ENCODE measurements at places on chromosomes 13 and 19. TPM values are rescaled to one million over a fixed set of nuclear protein-coding genes. Genes with fewer than 3 reads are reported as not detected.

The GSX1 gene
- not detected for total RNA-seq

The RDH8 gene
- not detected for total RNA-seq

The MTRF1 gene
- total RNA-seq, result 25.1 TPM

The NLRP8 gene
- total RNA-seq, result not detected

The ALDH16A1 gene
- total RNA-seq, result 14.2 TPM

The C19orf67 gene
- not detected for total RNA-seq

The PSPN gene
- 1.4 TPM for total RNA-seq

The ZNF730 gene
- total RNA-seq, result 15.2 TPM

The KLK4 gene
- not detected for total RNA-seq

The LMTK3 gene
- 0.42 TPM for total RNA-seq

The ADGRE2 gene
- total RNA-seq, result 0.90 TPM

The KLK5 gene
- total RNA-seq, result not detected

DNA sequence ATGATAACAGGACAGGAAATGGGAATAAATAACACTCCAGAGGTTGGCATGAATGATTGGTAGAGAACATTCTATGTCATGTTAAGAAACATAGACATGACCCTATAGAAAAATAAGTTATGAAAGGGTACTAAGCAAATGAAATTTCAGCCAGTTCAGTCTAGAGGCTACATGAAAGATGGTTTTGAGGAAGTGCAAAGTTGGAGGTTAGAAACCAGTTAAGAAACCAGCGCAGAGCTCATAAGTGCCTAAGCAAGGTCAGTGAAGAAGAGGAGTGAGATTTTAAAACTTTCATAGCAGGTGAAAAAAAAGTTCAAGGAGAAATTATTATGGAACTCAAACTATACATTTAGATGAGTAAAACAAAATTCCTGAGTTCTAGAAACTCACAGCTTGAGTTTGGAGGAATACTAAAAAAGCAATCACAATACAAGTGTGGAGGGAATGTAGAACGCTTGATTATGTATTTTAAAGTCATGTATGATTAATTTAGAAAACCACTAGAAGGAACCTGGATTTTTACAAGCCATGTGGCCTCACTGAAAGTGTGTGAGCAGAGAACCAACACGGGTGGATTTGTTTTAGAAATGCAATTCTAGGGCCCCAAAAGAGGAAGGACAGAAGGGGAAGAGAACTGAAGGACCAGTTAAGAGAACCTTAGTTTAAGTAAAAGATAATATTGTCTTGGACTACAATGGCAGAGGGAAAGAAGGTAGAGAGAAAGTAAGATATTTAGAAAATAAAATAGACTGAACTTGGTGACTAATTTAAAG is 162.4 kb downstream of the PCDH20 start:
- no peak for DNase-seq

DNA sequence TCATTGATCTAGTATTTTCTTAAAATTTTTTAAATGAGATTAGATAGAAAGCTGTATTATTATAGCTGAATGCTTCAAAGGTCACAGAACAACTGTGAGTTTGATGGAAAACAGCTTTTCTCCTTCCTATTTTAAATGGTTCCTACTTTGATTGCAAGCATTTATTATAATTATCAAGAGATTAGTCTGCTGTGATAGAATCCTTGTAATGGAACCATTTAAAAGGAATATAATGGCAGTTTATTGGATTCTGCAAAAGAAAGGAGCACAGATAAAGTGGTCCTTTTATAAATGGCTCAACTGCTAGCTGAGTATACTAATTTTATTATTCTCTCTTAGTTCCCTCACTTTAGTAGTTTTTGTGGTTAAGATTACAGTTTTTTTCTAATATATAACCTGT is 87.0 kb downstream of the MAB21L1 start:
- no peak for DNase-seq

- DNase-seq, result no peak
Measured at GRCh38 chr19:58578012-58578925, 5.1 kb upstream of the MZF1 start.

DNA sequence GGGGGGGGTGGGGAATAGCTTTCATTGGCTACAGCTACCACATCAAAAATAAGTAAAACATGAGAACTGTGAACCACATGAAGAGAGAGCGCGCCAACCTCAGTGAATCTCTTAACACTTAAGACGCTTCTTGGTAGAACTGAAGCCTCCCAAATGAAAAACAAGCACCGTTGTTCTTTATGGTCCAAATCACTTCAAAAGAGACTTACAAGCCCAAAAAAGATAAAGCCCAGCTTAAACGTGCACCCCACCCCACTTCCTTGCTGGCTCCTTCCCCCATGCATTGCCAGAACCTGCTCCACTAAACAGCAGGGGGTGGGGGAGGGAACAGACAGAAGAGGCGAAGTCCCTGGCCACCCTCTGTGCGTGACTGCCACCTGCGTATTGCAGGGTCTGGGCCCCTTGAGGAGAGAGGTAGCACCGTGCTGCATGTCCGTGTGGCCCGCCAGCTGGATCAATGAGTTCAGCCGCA is 479.1 kb downstream of the FOXO1 start:
- DNase-seq, result no peak

GRCh38 chr13:54078271-54078870 is 1049.8 kb downstream of the OLFM4 start:
- DNase-seq, result no peak

- no peak for DNase-seq
Measured at GRCh38 chr13:79853251-79853650, 372.3 kb downstream of the NDFIP2 start.

DNA sequence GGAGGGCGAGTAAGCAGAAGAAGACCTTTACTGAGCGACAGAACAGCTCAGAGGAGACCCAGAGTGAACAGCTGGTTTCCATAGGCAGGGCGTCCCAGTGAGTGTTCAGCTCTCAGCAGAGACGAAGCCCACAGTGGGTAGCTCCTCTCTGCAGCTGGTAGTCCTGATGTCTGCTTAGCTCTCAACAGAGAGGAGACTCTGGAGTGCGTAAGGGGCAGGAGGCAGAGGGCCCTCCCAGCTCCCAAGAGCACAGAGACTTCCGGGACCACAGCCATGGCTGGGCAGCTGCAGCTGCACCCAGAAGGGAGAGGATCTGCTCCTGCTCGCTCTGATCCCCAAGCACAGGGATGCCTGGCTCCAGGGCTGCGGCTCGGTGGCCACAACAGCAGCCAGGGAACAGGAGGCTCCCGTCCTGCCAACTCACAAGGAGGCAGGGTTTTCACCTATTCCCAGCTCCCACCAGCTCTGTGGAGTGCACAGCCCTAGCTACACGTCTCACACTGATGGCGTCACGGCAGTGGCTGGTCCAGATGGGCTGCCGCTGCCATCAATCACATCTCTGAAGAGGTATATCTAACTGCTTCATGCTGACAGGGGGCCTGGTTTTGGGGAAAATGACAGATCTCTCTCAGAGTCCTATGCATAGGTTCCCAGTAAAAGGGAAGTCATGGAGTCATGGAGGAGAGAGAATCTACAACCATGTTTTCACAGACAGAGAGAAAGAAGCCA is 2660.1 kb upstream of the PCDH20 start:
- DNase-seq, result no peak

DNA sequence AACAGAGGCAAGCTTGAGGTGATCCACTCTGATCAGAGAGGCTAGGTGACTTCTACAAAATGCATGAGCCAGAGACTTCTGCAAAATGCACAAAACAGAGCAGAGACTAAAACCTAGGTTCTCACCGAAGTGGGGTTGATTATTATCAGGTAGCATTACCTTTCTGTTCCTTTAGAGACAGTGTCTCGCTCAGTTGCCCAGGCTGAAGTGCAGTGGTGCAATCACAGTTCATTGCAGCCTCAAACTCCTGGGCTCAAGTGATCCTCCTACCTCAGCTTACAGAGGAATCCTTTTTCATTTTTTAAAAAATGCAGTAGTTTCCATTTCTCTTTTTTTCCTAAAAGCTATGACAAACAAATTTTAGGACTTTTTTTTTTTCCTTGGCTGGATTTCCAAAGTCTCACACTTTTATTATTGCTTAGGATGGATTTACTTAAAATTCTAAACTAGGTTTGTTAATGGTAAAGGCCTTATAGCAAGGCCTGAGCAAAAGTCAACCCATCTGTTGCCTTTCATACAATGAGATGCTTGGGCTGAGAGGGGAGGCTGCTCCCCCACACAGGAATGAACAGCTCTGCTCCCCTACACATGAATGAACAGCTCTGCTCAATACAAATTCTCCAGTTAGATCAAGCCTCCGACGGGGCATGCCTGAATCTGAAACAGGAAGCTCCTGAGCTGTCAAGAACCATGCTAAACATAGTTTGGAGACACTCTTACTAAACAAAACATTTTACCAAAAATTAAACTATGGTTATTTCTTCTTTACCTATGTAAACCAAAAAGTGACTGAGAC is 18.8 kb upstream of the TNFRSF19 start:
- no peak for DNase-seq

DNA sequence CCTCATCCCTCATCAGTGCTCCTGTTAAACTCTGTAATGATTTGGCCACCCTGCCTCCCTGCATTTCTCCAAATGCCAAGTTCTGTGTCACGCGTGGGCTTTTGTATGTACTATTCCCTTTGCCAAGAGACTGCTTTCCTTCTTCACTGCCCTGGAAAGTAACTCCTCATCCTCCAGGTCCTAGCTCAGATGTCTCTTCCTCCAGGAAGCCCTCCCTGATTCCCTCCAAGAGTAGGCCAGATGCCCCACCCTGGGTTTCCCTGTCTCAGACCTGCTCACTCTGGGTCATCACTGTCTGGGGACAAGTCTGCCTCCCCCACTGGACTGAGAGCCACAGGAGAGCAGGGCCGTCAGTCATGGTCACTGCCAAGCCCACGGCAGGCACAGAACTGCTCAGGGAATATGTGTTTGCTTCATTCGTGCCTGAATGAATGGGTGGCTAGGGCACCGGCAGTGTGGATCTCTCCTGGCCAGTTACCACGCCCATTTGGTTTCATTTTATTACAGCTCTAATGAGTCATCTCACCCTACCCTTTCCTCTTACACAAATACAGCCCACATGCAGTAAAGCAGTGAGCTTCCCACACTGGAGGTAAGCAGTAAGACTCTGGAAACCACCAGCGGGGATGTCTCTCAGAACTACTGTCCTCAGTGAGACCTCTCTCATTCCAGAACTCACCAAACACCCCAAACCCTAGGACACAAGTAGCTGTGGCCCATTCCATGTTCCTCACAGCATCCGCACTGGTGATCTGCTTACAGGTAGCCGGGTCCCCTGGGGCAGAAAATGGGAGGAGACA is 12.1 kb upstream of the GPR4 start:
- DNase-seq, result no peak

GRCh38 chr13:50866817-50867636 is 23.5 kb upstream of the DLEU7 start:
- DNase-seq, result no peak

GRCh38 chr19:40410030-40410389 is 3.2 kb downstream of the PRX start:
- DNase-seq, result no peak

DNA sequence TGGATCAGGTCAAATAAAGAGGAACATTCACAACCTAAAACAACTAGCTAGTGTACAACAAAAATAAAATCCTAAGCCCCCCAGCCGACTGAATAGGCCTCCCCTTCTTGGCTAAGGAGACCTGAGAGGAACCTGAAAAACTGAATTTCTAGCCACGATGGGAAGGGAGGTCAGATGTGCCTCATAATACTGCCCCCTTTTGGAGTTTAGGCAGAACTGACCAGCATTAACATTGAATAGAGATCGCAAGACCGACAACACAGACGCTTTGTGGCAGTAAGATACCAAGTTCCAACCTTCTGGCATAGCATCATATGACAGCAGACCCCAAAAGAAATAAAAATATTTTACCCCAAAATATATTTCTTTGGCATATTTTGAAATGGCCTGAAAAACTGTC is 15.9 kb downstream of the CBY2 start:
- no peak for DNase-seq

DNA sequence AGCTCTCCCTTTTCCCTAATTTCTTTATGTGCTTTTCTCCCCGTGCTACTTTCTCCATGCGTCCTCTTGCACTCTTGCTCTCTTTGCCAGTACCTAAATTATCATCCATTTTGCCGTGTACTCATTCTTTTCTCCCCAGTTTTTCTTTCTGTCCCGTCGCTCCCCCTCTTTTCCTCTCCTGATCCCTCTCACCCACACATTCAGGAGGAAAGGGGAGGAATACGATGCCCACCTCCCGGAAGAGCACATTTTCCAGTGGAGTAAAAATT is 821 bp downstream of the ZNF616 start:
- peak; percentile 6 for DNase-seq
